ENCODE measurements at places on chromosomes 5 and 9.
A peak's percentile ranks its signal among the peaks of the same experiment; 100 is the strongest.

- DNase-seq = no peak
Measured at GRCh38 chr9:131461166-131461565, 41.6 kb upstream of the POMT1 start.

- DNase-seq = no peak
Measured at GRCh38 chr9:129836311-129837007, 1.2 kb downstream of the USP20 start.

GRCh38 chr5:119200795-119201194, 129.9 kb downstream of the DMXL1 start:
- DNase-seq = no peak

DNA sequence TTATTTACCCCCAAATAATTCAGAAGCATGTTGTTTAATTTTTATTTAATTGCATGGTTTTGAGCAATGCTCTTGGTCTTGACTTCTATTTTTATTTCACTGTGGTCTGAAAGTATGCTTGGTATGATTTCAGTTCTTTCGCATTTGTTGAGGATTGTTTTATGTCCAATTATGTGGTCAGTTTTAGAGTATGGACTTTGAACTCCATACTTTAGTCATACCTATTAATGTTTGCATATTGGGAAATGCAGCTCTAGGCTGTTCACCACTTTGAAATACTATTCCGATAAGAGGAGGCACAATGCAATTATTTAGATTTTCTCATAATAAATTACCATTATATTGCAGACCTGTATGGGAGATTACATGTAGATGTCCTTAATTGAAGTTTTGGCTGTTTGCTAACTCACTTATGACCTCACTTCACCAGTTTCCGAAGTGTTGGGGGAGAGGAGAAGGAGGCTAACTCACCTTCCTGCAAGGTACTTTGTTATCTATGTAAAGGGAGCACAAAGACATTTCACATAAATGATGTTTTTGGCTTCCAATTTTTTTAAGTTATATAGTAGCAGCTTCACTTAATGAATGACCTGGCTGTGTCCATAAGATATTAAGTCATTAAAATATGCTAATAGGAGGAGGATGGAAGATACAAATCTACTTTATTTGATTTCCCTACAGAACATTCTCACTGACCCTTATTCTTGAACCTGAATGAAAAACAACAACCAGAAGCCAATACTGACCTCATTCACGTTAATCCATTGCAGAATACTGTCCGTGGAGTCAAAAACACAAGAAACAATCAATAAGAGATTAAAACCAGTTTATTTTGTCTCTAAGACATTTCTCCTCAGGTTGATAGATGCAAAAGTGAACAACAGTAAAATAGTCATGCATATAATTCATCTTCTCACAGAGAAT, 970.3 kb upstream of the ARRDC3 start:
- DNase-seq = no peak

DNA sequence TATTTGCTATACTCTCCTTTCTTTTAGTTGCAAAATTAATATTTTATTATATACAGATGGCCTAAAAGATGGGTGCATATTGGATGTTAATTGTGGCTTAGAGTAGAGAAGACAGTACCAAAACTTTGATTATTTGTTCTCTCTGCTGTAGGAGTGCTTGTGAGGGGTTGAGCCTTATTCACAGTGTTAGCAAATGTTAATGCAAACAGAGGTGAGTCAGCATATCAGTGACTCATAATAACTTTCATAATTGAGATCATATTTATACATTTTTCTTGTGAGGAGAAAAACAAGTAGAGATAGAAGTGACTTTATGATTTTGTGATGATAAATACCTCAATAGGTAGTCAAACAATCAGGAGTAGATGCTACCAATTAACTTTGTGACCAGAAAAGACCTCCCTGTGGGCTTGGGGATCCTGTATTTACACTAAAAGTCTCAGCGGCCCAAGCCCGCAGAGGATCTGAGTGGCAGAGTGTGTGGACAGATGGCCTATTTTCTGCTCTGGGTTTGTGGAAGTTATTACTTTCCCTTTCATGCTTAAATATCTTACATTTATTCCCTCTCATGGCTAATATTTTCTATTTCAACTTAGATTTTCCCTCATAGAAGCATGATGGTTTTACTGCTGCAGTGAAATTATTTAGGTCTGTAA, 226.5 kb downstream of the TAF11L14 start:
- DNase-seq = no peak

GRCh38 chr5:9405196-9405754, 140.6 kb downstream of the SEMA5A start:
- no peak for DNase-seq

DNA sequence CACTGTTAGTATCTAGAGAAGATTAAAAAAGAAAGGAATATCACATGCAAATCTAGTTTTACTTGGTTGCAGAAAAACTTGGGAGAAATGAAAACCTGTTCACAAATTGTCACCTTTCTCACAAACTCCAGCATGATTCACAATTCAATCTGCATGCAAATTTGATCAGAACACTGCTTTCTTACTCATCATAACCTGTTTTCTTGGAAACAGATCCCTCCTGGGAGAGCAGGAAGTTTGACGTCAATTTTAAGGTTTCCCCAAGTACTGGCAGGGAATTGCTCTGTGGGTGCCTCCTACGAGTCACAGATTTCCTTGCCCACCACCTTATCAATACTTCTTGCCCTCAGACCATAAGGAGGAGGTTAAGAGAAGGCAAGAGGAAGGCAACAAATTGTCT, 30.2 kb upstream of the HTR4 start:
- DNase-seq = no peak

DNA sequence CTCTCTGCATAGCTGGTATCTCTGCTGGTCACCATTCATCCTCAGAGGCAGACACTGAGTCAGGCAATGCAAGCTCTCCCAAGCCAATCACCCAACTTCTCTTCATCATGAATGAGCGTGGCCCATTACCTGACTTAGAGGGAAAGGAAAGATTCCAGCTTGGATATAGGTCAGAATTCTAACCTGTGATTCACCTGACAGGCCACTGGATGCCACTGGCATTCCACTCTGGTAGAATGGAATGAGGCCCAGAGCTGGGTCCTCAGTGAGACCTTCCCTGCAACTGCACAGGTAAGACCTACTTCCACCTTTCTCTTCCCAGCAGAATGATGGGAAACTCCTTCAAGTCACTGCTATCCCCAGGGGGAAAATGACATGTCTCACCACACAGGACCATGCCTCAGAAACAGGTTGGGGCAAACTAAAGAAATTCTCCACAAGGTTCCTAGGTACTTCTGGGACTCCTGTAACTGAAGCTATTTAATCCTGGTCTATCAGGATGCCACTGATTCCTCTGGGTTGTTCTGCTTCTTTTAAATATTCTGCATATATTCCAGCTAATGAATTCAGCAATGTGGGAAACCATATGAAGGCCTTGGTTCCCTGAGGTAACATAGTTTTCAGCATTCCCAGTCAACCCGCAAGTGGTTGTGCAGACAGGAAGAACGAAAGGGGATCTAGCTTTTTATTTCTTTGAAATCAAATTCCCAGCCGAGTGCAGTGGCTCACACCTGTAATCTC, 62.0 kb downstream of the SUSD1 start:
- DNase-seq = peak; percentile 12

- DNase-seq = peak; percentile 71
Measured at GRCh38 chr5:90940227-90940995, 381.8 kb downstream of the ADGRV1 start.

DNA sequence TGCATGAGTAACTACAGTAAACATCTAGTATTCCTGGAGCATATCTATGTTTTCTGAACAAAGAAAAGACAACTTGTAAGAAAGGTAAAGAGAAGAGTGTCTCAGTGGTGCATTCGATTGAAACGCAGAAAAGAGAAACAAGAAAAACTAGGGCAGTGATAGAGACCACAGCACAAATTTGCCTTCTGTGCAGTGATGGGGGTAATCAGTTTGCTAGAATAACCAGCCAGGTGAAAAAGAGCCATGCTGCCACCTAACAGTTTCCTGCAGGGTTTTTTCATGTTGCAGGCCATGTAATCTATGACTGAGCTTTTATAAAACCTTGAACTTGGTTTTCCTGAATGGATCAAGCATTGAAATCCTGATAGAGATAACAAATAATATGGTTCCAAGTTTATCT, 198.4 kb upstream of the MEF2C start:
- no peak for DNase-seq

DNA sequence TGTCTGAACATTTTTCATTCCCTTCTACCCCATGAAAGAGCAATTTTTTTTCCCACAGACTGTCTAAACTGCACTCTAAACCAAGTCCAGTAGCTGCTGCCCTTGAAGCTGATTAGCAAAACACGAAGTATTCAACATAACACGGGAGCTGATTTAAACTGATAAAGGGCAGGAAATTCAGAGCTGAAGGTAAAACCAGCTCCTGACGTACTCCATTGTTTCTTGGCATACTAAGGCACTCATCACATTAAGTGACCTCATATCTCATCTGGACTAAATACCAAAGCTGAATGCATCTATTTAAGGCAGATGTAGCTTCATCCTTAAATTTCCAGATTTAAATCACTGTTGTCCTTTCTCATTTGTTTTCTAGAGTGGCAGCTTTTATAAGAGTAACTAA, 12.0 kb downstream of the GDF9 start:
- no peak for DNase-seq

- DNase-seq = no peak
Measured at GRCh38 chr9:129367287-129367686, 189.2 kb upstream of the IER5L start.

DNA sequence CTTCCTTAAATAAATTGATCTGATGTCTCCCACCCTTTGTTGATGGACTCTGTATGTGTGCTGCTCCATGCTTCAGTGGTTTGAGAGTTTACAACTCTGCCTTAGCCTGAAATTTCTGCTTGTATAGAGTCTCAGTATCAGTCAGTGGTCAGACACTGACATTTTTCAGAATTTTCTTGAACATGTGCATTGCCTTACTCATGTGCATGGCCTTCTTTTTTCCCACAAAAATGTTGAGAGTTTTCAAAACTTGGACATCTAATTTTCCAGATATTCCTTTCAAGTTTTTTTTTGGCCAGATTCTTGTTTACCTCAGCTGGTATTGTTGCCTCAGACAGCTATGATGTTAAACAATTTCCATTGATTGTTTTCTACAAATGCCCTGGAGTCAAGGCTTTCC, 427.1 kb upstream of the CHD1 start:
- DNase-seq = no peak

GRCh38 chr9:86488794-86489193, 134.6 kb upstream of the TUT7 start:
- no peak for DNase-seq

GRCh38 chr9:78386773-78387172, 89.8 kb downstream of the PSAT1 start:
- DNase-seq = no peak

- no peak for DNase-seq
Measured at GRCh38 chr9:104969116-104969515, 41.2 kb upstream of the ABCA1 start.

Measured in NCI-H1436 (cell line).